ENCODE measurements at places on chromosomes 16 and 17.

GRCh38 chr17:43803758-43804157, 23.5 kb downstream of the CFAP97D1 start:
- DNase-seq, result no peak

DNA sequence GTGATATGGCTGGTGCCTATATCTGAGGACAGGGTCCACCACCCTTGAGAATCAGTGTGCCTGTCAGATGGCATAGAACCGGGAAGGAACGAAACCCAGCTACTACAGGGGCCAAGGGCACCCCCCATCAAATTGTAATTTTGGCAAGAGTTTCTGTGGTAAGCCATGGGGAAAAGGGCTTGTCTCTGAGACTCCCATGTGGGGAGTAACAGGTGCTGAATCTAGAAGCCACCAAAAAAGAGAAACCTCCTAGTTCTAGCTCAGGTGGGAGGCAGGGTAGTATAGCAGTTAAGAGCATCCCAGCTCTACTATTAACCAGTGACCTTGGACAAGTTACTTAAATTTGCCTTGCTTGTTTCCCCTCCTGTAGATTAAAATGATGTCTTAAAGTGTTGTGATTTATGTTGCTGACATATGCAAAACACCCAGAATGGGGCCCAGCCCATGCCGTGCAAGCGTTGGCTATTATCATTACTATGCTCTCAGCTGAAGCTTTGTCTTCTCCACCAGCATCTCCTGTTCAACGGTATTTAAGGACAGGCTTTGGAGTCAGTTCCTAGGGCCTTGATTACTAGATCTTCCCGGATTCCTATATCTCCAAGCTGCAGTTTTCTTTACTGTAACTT, 210.7 kb upstream of the NLRP1 start:
- DNase-seq, result no peak

DNA sequence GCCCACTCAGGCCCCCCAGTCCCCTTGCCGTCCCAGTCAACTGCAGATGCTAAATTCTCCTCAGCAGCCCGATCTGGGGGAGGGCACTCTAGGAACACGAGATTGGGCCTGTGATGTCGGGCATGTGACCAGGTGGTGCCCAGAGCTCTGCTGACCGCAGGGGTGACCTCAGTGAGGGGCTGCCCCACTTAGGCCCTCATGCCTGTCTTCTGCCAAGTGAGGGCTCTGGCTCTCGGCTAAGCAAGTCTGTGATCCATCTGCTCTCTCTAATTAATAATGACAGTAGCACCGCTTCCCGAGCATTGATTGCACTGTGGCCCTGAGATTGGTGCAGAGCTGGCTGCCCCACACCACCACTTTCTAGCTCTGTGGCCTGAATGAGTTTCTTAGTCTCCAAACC, 138.8 kb downstream of the MRM1 start:
- no peak for DNase-seq

- no peak for DNase-seq
These were observed 24.1 kb upstream of the POLR3E start for GRCh38 chr16:22272870-22273650.

- no peak for DNase-seq
These were observed 502.7 kb upstream of the HSBP1 start for GRCh38 chr16:83305092-83305491.

DNA sequence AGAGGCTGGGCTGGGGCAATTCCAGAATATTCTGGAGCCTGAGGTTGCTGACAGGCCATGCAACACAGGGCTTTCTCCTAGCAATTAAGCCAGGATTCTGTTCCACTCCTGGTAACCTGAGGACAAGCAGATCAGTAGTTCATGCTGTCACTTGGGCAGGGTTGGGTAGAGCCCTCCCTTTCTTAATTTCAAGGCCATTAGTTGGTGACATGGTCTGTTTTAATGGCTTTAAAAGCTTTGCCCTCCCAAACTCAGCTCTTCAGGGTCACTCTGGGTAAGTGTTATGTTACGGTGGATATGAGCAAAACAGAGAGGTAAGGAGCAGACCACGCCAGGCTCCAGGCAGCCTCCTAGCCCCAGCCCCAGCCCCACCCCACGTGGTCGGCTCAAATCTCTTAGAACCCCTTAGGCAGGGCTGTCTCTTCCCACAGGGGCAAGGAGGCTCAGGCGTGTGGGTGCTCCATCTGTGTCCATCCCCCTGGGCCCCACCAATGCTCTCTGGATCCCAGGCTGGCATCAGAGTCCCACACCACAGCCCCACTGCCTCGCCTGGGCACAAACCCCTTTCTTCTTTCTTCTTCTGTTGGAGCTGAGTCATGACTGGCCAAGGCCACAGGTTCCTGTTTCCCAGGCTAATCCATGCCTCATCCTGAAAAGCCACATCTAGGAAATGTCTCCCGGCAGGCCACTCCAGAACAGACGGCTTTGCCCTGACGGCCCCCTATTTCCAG, 27.5 kb downstream of the CEP295NL start:
- DNase-seq, result peak; percentile 68

DNA sequence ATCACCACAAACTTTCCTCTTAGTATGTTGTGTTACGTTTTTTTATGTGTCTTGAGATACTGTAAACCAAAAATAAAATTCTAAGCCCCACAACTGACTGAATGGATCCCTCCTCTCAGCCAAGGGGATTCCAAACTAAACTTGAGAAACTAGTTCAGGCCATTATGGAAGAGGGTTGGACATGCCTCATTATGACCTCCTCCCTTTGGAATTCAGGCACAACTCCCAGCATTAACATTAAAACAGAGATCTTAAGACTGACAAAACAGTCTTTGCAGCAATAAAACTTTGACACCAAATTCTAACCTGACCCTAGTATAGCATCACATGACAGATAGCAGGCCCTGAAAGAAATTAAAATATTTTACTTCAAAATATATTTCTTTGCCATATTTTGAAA, 51.1 kb upstream of the SLC47A1 start:
- no peak for DNase-seq

GRCh38 chr17:74116087-74116717, 87.3 kb upstream of the RPL38 start:
- DNase-seq, result no peak

DNA sequence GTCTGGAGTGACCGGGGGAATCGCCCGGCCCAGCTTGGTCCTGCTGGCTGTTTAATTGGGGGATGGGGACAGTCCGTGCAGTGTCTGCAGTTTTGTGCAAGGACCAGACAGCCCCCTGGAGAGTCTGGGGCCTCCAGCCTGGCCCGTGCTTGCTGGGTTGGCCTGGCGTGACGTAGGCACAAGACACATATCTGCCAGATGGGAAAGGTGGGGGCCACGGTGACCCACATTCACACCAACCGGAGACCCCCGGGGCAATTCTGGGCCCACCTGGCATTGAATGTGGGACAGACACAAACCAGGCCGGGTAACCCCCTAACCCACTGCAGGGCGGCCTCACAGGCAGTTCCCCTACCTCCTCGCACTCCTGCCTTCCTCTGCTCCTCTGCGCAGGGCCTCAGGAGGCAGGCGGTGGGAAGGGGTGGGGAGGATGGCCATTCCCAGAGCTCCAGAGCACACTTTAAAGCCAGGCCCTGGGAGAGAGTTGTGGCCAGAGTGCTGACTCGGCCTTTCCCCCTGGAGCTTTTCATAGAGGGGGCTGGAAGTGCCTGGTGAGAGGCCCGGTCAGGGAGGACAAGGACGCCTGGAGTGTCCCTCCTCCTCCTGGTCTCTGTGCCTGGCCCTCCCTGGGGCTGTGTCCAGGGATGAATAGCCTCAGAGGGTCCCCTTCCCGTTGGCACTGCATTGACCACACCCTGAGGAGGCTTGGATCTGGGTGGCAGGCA, 1.5 kb downstream of the MRC2 start:
- DNase-seq, result no peak

- DNase-seq, result no peak
These were observed 11.2 kb upstream of the PLEKHG4 start for GRCh38 chr16:67268136-67268579.

GRCh38 chr16:60907645-60908044, 1128.6 kb downstream of the CDH8 start:
- no peak for DNase-seq

DNA sequence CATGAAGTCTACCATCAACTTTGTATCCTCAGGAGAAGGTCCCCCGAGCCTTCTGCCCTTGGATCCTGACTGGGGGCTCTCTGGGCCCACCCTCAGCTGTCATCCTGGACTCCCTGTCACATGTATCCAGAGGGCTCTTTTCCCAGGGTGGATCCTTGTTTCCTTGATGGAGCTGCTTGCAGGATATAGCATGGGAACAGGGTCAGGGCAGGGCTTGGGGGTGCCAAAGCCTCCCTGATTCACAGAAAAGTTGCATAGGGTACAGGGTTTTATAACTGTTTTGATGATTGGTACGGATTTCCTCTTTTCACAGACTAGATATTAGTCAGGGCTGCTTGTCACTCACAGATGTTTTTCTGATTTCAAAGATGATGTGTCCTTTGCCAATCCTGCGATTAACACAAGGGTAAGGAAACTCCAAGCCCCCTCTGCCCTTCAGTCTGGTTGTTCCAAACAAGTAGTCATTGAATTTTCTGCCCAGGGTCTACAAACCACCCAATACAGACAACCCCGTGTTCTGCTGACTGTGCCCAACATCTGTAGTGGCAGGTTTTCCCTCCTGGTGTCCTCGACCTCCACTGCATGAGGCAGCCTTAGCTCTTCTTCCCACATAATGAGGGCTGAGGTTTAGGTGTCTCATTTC, 20.6 kb upstream of the SLC35G3 start:
- no peak for DNase-seq

DNA sequence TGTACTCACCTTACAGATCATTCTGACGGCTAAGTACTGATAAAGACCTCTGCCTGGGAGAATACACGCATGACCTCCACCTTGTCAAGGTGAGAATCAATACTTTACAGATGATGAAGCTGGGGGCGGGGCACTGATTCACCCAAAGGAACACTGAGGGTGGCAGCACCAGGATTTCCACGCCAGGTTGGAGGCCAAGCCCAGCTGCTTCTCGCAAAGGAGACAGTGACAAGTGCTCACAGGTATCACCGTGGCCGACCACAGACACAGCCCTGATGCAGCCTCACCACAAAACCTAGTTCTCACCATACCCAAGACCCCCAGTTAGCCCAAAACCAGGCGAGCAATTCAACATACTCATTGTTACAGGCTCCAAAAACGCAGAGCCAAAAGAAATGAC, 434.2 kb downstream of the SOX9 start:
- DNase-seq, result no peak

All from foreskin melanocyte (primary cell).